ENCODE measurements at places on chromosomes 1 and 21.

GRCh38 chr1:64539781-64540218, 69.9 kb downstream of the CACHD1 start:
- no peak for DNase-seq

GRCh38 chr1:1763657-1764621, 14.3 kb downstream of the NADK start:
- no peak for DNase-seq

GRCh38 chr1:224175617-224176016, 7.4 kb upstream of the DEGS1 start:
- no peak for DNase-seq

DNA sequence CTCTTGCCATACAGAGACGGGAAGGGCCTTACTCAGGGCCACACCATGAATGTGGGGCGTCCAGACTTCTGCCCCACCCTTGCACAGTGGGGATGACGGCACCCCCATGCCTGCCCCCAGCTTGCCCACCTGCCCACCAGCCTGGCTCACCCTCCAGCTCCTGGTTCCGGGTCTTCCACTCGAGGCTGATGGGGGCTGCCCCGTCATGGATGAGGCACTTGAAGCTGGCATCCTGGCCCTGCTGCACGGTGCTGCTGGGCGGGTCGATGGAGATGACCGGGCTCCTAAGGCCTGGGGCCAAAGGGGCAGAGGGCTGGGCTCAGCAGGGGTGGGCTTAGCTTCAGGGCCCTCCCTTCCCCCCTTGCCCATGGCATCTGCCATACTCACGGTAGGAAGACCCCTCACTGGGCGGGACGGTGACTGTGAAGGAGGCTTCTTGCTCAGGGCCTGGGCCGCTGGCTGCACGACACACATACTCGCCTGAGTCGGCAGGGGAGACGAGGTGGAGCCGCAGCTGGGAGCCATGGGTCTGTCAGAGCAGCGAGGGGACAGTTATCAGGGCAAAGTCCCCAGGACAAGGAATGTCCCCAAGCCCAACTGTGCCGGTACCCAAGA, 29.9 kb downstream of the LDLRAD2 start:
- no peak for DNase-seq

DNA sequence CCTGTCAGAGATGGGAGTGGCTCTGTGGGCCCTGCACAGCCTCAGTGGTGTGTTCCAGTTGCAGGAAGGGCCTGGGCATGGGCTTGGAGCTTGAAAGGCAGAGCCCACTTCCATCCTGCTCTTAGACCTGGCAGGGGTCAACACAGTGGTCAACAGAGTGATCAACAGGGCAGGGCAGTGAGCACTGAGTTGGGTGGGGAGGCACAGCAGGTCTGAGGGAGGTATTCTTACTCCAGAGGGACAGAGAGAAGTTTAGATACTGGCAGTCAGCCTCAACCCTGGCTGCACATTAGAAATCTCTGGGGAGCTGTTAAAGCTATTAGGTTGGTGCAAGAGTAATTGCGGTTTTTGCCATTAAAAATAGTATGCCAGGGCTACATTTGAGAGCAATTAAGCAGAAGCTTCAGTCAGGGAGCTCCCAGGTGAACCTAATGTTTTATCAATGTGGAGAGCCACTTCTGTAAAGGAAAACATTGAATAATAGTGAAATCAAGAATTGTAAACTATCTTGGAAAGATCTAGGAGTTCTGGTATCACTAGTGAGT, 37.7 kb downstream of the SH3BGR start:
- DNase-seq: no peak

DNA sequence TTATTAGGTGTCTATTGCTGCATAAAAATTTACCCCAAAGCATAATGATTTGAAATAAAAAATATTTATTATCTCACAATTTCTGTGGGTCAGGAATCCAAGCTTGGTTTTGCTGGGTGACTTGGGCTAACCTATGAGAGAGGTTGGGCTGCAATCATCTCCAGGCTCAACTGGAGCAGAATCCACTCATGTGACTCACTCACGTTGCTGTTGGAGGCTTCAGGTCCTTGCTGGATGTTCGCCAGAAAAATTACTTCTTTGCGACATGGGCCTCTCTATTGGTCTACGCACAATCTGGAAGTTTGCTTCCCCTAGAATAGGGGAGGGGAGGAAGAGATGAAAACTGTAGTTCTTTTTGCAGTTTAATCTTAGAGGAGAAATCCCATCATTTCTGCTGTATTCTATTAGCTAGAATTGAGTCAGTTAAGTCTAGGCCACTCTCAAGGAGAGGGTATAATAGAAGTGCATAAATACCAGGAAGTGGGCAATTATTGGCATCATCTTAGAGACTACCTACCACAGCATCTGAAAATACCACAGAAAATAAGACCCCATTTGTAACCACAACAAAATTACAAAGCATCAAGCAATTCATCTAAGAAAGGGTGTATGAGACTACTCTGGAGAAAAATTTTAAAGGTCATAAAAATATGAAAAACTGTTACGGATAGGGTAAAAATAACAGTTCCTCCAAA, 5.7 kb upstream of the FASLG start:
- no peak for DNase-seq

GRCh38 chr1:26015358-26015757, 6.2 kb upstream of the EXTL1 start:
- no peak for DNase-seq

- DNase-seq: no peak
These were observed 18.1 kb downstream of the SAMSN1 start for GRCh38 chr21:14527696-14528652.

GRCh38 chr1:26542771-26543451, 13.3 kb downstream of the RPS6KA1 start:
- no peak for DNase-seq

DNA sequence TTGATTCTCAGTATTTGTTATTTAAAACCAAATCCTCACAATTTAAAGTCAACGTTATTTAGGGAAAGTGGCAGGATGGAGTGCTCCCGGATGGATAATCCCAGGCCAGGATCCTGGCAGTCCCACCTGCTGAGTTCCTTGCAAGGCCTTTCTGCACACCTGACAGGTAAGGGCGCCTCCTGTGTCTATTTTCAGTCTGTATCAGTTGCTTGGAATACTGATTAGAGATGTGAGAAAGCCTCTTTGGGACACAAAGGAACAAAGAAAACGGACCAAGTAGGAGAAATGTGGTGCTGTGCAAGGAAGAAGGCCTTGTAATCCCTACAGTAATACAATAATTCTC, 12.2 kb downstream of the STYXL2 start:
- DNase-seq: no peak

DNA sequence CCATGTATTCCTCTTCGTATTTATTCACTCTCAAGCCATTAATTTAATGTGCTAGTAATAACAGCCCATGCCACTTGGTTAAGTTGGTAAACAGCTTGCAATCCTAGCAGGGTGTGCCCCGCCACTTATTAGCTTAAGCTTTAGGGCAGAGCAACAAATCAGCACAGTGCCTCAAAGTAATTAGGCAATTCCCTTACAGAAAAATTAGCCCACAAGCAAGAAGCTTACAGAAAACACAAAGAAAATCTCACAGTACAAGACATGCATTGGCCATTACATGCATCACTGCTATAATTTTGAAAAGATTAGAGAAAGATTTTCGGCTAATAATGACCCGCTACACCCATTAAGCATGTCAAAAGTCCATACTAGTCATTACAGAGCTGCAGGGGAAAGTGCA, 47.6 kb downstream of the TGFB2 start:
- no peak for DNase-seq

- no peak for DNase-seq
These were observed 204.7 kb upstream of the PROX1 start for GRCh38 chr1:213782941-213783672.

- DNase-seq: no peak
These were observed 8.2 kb upstream of the SSX2IP start for GRCh38 chr1:84698151-84699110.

- DNase-seq: no peak
These were observed 12.0 kb upstream of the DESI2 start for GRCh38 chr1:244640917-244641316.

GRCh38 chr1:178490967-178491366, 5.8 kb downstream of the CLEC20A start:
- DNase-seq: no peak

DNA sequence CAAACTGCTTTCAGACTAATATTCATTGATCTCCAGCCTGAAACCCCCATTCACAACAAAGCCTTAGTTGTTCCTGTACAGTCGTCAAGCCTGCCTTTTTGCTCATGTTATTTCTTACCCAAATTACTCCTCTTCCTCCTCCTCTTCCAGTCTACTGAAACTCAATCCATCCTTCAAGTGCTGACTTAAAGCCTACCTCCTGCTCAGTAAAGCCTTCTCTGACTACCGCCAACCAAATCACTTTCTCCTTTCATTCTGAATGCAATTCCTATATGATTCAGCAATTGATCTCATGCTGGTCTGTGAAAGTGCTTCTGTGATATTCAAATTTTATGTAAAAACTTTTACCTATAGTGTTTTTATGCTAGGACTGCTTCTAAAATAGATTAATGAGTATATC, 18.6 kb downstream of the TAF5L start:
- DNase-seq: no peak

GRCh38 chr1:179187735-179188471, 41.6 kb downstream of the ABL2 start:
- no peak for DNase-seq

DNA sequence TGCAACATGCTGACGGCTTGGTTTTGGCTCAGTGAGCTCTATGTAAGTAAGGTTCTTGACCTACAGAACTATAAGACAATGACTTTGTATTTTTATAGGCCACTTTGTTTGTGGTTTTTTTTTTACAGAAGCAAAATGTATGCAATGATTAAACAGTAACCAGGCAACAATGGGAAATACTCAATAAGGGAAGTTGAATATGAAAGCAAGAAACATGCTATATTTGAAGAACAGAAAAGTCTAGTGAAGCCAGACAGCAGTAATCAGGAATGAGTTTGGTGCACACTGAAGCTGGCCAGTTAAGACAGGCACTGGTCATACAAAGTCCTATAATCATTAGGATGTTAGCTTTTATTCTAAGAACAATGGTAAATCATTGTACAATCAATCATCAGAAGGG, 1926.8 kb downstream of the NCAM2 start:
- no peak for DNase-seq

- DNase-seq: no peak
These were observed 546 bp upstream of the ZNF695 start for GRCh38 chr1:247008406-247008799.

GRCh38 chr1:115705085-115705951, 63.2 kb downstream of the CASQ2 start:
- DNase-seq: no peak

- DNase-seq: no peak
These were observed 35.3 kb upstream of the NEK2 start for GRCh38 chr1:211710566-211711314.

DNA sequence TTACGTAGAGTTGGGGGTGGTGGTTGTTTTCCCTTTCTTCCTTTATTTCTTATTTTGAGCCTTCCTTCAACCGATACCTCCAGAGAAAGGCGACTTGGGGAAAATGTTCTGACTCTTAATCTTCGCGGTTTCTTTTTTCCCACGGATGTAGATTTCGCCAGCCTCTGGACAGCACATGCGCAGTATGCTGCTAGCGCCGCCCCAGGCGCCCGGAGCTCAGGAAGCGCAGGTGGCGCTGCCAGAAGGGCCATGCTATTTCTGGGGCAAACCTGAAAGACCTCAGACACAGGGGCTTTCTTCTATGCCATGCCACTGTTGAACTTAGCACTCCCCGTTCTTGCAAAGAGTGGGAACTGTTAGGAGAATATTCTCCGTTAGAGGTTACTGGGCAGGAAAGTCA, 392.1 kb downstream of the KIF26B start:
- DNase-seq: no peak

DNA sequence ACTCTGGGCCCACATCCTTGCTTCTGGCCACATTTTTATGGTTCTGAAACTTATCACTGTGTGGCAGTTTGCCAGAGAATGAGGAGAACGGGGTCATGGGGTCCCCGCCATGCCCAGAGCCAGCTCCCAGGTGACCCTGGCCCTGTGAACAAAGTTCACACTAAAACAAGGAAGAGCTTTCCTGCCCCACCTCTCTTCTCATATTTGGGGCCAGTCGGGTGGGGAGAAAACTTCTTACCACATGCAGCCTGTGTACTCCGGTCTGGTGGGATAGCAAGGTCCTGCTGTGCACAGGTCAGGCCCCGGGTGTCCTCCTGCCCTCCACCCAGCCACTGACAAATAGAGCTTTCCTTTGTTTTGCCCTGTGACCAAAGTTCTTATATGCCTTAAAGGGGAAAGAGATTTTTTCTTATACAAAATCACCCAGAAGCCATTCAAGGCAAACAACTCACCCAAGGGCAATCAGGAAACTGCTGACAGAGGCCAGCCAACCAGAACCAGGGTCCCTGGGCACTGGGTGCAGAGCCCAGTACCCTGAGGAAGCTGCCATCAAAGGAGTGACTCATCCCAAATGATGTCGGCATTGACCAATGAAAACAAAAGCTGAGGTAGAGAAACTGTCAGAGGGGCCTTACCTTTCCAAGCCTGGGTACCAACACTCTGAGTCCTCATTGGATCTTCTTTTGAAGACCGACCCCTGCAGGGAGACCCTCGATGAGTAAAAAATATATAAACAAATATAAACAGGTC, 53.6 kb downstream of the OLIG1 start:
- DNase-seq: no peak

- no peak for DNase-seq
These were observed 1.0 kb downstream of the CRB1 start for GRCh38 chr1:197269053-197269452.

DNA sequence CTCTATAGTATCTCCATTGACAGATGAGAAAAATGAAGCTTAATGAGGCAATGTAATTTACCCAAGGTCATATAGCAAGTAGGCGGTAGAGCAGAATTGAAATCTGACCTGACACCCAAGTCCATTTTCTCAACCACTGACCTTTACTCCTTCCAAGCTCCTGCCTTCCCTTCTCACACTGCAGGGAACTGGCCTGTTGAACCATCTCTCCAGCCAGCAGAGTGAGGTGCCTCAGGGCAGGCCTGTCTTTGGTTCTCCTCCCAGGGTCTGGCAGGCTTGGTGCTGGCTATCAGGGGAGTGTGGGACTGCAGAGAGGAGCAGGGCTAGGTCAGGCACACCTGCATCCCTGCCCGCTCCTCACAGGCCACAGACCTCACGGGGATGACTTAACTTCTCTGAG, 126.8 kb downstream of the BEND5 start:
- DNase-seq: no peak

DNA sequence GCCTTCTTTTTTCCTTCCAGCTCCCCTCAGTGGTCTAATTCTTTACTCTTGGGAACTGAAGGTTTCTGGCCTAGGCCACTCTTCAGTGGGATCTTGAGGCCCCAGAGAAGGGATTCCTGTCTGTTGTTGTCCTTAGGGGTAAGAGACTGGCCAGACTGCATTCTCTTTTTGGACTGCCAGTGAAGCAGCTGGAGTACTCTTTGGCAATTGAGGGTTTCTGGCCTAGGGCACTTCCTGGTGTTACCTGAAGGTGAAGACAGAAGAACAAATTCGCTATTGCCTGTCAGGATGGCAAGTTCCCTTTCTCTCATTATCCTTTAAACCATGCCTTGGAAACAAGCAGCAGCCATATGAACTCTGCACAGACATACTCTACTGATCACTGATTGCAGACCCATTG, 286.6 kb upstream of the ZP4 start:
- DNase-seq: no peak

GRCh38 chr1:59138402-59138801, 158.5 kb upstream of the FGGY start:
- no peak for DNase-seq
